Psoas muscle (tissue), 8 donors: ENCODE measurements at places on chromosomes 11 and 22. TPM values are rescaled to one million over a fixed set of nuclear protein-coding genes. Genes with fewer than 3 reads are reported as not detected.

The RAB36 gene
- 0.23 TPM for total RNA-seq

The MRGPRX4 gene
- total RNA-seq = not detected

The C11orf16 gene
- not detected for total RNA-seq

The TCF20 gene
- total RNA-seq = 10.1 TPM

The KREMEN1 gene
- 29.3 TPM for total RNA-seq

The SCGB1D1 gene
- not detected for total RNA-seq

The OR5A1 gene
- not detected for total RNA-seq

The OR4C6 gene
- not detected for total RNA-seq

The ART1 gene
- 33.0 TPM for total RNA-seq

The IL17REL gene
- total RNA-seq = not detected

The NCAM1 gene
- total RNA-seq = 3.6 TPM

The CBLIF gene
- total RNA-seq = not detected

The SIDT2 gene
- 22.8 TPM for total RNA-seq

The FOXRED2 gene
- total RNA-seq = 7.7 TPM

The TNNT3 gene
- total RNA-seq = 7,638 TPM

The OR52E8 gene
- not detected for total RNA-seq

The CECR2 gene
- 20.9 TPM for total RNA-seq

The CRYBB2 gene
- not detected for total RNA-seq

The SAA1 gene
- 31.6 TPM for total RNA-seq

The RAG1 gene
- 0.44 TPM for total RNA-seq

The ISX gene
- not detected for total RNA-seq

The DERL3 gene
- 1.5 TPM for total RNA-seq

The TENM4 gene
- total RNA-seq = 1.7 TPM

The FBLN1 gene
- 21.3 TPM for total RNA-seq

The SCN4B gene
- total RNA-seq = 8.0 TPM

The GLYAT gene
- not detected for total RNA-seq

The CHCHD10 gene
- 752 TPM for total RNA-seq

The ZP1 gene
- total RNA-seq = 0.29 TPM

The MS4A4E gene
- 0.82 TPM for total RNA-seq

The MMP27 gene
- total RNA-seq = not detected

The AMOTL1 gene
- 225 TPM for total RNA-seq

The CTNND1 gene
- 26.9 TPM for total RNA-seq

The OR2D2 gene
- not detected for total RNA-seq

The LIF gene
- 0.54 TPM for total RNA-seq

The CNGA4 gene
- not detected for total RNA-seq

The ZBED5 gene
- total RNA-seq = 32.3 TPM

The MS4A8 gene
- total RNA-seq = not detected

The KDELR3 gene
- 0.95 TPM for total RNA-seq

The PRG2 gene
- not detected for total RNA-seq

The FCHSD2 gene
- total RNA-seq = 9.7 TPM

The C11orf87 gene
- total RNA-seq = not detected

The KCTD17 gene
- total RNA-seq = 2.2 TPM

The MRPL21 gene
- total RNA-seq = 67.5 TPM

The NCF4 gene
- 3.2 TPM for total RNA-seq

The KIAA0930 gene
- total RNA-seq = 51.1 TPM

The OR51I1 gene
- not detected for total RNA-seq

The LRRC10B gene
- total RNA-seq = 0.64 TPM

The SPTY2D1 gene
- 13.7 TPM for total RNA-seq

The TMEM179B gene
- total RNA-seq = 18.0 TPM

The THY1 gene
- total RNA-seq = 0.42 TPM

The HSD17B12 gene
- 60.0 TPM for total RNA-seq

The PDE3B gene
- 0.30 TPM for total RNA-seq

The KRTAP5-8 gene
- total RNA-seq = not detected

The MAPK8IP2 gene
- 0.12 TPM for total RNA-seq

The FOLH1 gene
- total RNA-seq = 0.67 TPM
